ENCODE measurements at places on chromosomes 7 and 10.

- DNase-seq = no peak
Observed at GRCh38 chr7:135664046-135664589, 1.8 kb downstream of the STMP1 start.

- DNase-seq = no peak
Observed at GRCh38 chr7:55488216-55488615, 84.1 kb downstream of the VOPP1 start.

DNA sequence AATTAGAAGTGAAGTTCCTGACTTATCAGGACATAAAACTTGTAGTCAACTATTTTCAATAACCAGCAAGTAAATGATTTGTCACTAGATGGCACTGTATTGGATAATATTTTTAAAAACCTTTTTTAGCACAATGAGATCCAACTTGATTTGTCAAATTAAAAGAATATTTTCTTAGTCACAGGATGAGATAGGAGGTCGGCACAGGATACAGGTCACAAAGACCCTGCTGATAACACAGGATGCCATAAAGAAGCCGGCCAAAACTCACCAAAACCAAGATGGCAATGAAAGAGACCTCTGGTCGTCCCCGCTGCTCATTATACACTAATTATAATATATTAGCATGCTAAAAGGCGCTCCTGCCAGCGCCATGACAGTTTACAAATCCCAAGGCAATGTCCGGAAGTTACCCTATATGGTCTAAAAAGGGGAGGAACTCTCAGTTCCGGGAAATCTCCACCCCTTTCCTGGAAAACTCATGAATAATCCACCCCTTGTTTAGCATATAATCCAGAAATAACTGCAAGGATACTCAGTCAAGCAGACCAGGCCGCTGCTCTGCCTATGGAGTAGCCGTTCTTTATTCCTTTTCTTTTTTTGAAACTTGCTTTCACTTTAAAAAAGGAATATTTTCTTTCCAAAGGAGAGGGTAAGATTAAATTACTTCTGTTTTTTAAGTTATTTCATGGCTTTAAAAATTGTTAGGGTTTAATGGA, 255.7 kb upstream of the MKLN1 start:
- DNase-seq = no peak

DNA sequence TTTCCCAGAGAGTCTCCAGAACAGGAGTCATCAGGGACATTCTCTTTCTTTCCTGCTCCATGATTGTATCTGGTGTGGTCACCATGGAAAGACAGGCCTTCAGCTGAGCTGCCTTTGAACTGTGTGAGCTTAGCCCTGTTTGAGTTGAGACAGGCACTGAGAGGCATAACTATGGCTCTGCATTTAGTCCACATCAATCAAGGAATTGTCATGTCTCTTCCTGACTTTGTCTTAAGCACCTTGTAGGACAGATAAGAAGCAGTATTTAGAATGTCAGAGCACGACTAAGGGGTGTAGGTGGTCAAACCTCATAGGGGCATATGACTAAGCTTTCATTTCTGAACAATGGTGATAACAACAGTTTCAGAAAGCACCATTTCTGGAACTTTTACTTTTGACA, 53.5 kb downstream of the EPDR1 start:
- DNase-seq = no peak

GRCh38 chr7:22255834-22256233, 101.1 kb downstream of the RAPGEF5 start:
- DNase-seq = no peak

GRCh38 chr7:69622014-69622835, 23.9 kb downstream of the AUTS2 start:
- DNase-seq = no peak

DNA sequence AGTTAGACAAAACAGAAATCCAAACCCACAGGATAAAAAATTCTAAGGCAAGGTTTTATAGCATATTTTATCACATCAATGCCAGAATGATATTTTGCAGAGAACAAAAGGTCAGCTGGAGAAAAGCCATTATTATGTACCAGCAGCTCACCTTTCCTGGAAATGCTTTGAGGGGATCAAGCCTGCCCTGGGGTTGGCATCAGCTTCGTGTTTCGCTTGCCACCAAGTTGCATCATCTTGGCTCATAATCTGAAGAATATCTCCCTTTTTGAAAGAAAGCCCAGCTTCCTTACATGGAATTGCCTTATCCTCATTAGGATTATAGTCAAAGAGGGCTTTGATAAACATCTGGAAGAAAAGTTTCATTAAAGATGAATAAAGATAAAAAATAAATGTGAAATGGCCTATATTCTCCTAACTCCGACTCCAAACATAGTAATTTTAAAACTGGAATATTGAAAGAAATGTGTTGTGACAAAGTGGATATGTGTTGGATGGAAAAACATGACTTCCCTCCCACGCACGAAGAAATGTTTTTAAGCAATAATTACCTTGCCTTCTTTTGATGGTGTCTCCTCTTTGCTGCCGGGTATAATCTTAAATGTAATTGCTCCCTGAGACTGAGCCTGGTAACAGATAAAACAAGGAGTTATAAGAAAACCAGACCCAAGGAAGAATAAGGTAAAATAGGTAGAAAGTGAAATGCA, 121.3 kb upstream of the ODAD2 start:
- DNase-seq = no peak

- no peak for DNase-seq
Observed at GRCh38 chr10:110357252-110357780, 52.6 kb upstream of the SMNDC1 start.

- no peak for DNase-seq
Observed at GRCh38 chr10:27680691-27681605, 64.7 kb downstream of the MKX start.

GRCh38 chr7:2824678-2825461, 19.2 kb downstream of the GNA12 start:
- DNase-seq = no peak

DNA sequence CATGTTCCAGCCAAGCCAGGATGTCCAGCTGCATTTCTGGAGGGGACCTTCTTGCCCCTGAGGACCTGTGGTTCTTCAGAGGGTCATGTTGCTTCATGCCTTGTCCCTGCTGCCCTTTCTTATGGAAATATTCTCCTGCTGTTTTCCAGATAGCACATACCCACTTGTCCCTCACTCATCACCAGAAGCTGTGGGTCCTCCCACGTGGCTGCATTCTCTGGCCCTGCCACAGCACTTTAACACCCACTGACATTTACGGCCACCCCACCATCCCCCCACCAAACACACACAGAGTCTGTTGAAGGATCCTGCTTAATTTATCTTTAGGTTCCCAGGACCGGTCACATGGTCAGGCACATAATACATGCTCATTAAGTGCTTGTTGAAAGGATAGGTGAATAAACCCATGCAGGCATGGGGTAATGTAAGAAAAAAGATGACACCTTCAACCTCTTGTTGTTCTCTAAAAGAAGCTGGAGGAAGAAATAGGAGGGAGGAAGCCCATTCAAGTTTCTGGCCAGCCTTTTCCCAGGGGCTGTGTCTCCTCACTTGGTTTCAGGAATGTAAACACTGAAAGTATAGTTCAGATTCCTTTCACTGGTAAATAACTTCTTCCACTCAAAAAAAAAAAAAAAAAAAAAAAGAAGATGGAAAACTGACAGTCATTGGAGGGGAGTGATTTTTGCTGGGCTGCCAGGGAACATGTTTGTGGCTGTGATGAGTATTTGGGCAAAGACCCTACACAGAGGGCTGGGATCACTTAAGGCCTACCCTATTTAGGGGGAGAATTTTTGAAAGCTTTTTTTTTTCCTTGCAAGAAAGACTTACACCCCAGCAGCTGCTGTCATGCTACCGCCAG, 19.8 kb upstream of the BMPER start:
- DNase-seq = no peak

DNA sequence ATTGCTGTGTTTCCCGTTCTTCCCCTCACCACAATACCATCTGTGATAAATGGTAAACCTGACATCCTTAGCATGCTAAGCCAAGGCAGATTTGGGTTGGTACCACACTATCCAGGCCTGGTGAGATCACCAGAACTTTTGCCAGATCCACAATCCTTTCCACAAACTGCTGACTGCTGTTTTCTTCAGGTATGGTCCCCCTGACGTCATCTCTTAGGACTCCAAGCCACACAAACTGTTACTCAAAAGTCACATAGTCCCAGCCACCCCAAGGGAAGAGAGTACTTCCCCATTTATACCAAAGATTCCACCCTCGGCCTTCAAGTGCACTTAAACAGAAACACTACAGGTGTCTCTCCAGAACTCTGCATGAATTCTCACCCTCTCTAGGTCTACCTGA, 34.8 kb downstream of the SLC25A13 start:
- DNase-seq = no peak

GRCh38 chr7:4904346-4904745, 20.8 kb upstream of the RADIL start:
- no peak for DNase-seq

GRCh38 chr10:42989481-42989921, 87.4 kb upstream of the RET start:
- peak; percentile 77 for DNase-seq

GRCh38 chr10:99170116-99170675, 65.5 kb downstream of the HPSE2 start:
- no peak for DNase-seq

DNA sequence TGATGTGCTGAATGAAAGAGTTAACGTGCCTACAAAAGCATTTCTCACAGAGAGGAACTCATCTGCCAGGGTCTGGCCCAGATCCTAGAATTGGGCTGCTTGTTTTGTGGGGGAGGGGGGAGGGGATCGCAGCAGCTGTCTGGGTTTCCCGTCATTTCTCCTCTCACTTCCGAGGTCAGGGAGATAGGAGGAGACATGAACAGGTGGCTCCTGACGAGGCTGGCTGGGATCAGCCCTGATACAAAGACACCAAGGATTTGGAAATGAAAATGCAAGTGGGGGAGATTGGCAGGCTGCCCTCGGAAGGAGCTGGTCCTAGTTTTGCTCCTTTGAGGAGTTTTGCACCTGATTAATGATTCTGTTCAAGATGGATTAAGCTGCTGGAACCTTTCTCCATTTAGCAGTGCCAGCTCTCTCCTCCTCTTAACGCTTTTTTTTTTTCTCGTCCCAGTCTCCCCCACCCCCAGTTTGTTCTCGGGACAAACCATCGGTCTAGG, 86.8 kb upstream of the KMT2C start:
- DNase-seq = no peak

DNA sequence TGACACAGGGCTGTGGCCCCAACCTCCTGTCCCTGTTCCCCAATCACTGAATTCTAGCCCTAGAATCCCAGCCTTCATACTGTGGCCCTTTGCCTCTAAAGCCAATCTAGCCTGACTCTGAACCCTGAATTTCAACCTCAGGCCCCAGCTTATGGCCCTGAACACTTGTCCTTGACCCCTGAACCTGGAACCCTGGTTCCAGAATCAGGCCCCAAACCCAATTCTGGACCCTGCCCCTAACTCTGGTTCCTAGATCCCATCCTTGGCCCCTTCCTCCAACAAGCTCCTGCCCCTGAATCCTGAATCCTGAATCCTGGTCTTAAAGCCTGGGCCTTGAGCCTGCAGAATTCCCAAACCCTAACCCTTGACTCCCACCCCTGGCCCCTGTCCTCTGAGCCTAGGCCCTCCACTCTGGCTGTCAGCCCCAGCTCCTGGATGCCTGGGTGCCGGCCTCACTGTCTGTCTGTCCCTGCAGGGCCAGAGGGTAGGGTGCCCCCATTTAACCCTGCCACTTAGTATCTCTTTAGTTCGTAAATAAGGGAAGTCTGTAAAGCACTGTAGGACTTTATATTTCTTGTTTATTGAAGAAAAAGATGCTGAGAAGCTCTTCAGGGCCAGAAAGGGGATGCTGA, 1.3 kb downstream of the INPP5A start:
- peak; percentile 78 for DNase-seq

DNA sequence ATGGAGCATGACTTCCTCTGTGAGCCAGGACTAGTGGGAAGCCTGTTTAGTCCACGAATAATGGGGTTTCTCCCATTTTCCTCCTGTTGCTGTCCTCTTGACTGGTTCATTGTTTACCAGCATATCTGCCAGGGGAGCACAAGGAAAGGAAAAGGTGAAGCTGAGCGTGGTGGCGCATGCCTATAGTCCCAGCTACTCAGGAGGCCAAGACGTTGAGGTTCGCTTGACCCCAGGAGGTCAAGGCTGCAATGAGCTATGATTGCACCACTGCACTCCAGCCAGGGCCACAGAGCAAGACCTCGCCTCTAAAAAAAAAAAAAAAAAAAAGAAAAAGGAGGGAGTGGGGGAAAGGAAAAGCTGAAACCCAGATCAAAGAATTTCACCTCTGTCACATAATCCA, 5.8 kb upstream of the IL2RA start:
- no peak for DNase-seq

DNA sequence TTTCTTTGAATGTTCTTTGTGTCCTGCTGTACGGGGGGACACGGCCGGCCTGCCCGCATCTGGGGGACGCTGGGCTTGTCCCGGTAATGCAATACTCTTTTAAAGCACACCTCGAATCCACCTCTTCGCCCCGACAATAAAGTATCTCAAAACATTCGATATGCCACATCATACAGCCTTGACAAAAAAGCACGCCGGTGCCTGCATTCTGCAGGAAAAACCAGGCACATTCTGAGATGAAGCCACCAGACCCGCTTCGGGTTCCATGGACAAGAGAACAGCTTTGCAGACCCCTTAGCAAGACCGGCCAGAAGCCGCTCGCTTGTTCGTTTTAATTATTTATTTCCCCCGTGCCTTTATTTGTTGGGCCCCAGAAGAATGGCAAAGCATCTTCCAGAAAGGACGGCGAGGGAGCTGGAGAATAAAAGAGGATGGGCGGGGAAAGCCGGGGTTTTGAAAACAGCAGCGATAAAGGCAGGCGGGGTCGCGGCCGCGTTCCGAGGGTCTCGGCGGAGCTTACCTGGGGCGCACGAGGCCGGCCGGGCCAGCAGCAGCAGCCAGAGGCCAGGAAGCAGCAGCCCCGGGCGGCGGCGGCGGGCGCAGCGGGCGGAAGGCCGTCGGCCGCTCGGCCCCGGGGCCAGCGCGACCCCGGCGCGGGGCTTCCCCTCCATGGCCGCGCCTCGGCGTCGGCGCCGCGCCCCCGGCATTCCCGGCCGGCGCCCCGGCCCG, 462 bp downstream of the KIAA1549 start:
- no peak for DNase-seq

DNA sequence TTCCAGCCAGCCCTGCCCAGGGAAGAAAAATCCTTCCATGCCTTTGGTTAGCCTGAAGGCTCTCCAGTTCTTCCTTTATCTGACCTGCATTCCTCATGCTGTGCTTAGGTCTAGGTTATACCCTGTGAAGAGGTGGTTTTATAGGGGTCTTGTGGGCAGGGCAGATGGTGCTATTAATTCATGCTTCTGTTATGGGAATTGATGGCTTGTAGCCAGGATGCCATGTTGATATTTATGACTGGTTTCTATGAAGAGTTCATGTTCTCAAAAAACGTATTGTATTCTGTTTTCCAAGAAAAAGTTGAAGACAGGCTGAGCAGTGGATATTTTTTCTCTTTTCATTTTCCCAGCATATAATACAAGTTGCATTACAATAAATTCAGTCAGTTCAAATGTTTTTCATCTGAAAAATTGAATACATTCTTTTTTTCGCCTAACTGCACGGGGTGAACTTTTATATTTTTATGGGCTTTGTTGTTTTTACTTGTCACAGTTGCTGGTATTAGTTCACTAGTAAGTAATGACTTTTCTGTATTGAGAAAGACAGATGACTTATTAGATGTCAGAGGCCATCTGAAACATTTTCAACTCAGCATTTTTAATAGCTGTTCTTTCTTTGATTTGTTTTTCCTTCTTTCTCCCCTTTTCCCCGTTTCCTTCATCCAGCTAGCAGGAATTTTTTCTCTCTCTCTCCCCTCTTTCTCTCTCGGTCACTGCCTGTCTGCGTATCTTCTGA, 322.8 kb downstream of the LRMDA start:
- DNase-seq = no peak

All from chondrocyte (in vitro differentiated cells).